ENCODE measurements at places on chromosomes 6 and 20.
A peak's percentile ranks its signal among the peaks of the same experiment; 100 is the strongest.

- DNase-seq = peak; percentile 43
Measured at GRCh38 chr20:46688151-46689081, 828 bp downstream of the TP53RK start.

- no peak for DNase-seq
Measured at GRCh38 chr6:11366183-11366933, 133.9 kb upstream of the NEDD9 start.

GRCh38 chr20:48763216-48763914, 64.4 kb downstream of the PREX1 start:
- no peak for DNase-seq

GRCh38 chr20:16615199-16615598, 42.0 kb upstream of the KIF16B start:
- DNase-seq = peak; percentile 46

GRCh38 chr6:166932616-166933015, 23.7 kb downstream of the RNASET2 start:
- DNase-seq = no peak

DNA sequence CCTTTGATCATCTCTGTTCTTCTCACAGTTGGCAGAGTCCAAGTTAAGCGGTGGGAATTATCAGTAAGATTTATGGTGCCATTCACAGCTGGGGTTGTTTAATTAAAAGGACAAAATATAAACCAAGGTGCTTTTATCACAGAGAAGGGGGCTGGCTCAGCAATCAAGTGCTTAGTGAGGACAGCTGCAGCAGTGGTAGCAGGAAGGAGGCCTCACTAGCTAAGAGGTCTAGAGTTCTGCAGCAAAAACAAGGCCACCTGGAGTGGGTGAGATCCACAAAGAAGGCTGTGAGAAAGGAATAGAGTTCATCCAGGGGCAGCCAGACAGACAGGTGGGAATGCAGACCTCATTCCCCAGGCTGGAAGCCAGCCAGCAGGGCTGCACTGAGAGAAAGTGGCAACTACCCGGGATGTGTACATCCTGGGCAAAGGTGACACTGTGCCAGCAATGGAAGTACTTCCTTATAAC, 37.1 kb downstream of the PIGU start:
- no peak for DNase-seq

DNA sequence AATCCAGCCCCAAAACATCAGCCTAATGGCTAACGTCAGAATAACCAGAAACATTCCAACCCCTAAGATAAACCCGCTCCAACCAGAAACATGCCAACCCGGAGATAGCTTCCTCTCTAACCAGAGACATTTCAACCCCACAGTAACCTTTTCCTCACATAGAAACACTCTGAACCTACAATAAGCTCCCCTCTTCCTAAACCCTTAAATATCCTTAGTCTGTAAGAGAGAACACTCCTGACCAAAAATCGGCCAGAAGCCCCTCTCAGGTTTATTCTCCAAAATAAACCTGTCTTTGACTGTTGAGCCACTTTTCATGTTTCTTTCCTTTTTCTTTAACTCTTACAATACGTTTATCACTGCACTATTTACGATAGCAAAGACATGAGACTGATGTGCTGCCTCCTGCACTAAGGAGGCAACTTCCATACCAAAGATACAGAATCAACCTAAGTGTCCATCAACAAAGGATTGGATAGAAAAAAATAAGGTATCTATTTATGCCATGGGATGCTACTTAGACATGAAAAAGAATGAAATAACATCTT, 5.0 kb upstream of the GABRR2 start:
- DNase-seq = no peak

DNA sequence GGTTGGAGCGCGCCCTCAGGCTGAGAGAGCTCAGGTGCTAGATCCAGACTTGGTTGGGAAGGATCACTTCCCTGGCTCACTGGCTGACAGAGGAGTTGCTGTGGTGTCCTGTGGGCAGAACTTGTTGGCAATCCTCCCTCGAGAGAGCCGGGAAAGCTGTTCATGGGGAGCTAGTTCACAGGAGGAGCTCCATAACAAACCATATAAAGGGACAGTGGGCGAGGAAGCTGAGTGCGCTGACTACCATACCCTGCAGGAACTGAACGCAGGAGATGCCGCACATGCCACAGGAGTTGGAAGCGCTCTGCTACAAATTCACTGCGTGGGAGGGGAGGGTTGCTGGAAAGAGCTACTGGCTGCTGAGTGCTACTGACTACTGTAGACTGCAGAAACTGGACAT, 243.2 kb downstream of the OGFRL1 start:
- no peak for DNase-seq

DNA sequence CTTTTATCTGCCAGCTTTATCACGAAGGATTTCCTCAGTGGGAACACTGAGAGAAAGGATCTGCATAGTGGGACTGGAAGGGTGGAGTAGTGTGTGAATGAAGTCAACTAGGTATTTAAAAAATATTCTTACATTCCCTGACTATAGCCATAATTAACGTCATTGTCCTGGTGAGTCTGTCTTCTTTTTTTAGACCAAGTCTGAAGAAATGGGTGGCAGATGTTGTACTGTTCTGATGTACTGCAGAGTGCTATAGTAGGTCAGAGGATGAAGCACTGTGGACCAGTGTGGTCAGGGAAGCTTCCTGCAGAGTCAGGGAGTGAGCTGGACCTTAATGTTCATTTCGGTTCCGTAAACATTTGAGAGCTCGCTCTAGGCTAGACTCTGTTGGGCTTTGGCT, 11.9 kb downstream of the TULP4 start:
- no peak for DNase-seq

GRCh38 chr6:4028051-4028450, 50.9 kb downstream of the FAM217A start:
- DNase-seq = no peak

DNA sequence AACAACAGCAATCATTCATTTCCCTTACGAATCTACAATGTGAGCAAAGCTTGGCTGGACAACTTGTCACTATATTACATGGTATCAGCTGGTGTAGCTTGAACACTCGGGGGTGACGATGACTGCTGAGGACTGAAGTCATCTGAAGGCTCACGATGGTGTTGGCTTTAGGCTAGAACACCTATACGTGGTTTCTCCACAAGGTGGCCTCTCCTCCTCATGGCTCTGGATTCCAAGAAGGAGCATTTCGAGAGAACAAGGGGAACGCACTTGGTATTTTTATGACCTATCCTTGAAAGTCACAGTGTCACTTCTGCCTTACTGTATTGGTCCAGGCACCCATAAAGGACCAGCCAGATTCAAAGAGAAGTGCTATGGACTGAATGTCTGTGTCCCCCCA, 37.5 kb upstream of the ADGRF1 start:
- no peak for DNase-seq

DNA sequence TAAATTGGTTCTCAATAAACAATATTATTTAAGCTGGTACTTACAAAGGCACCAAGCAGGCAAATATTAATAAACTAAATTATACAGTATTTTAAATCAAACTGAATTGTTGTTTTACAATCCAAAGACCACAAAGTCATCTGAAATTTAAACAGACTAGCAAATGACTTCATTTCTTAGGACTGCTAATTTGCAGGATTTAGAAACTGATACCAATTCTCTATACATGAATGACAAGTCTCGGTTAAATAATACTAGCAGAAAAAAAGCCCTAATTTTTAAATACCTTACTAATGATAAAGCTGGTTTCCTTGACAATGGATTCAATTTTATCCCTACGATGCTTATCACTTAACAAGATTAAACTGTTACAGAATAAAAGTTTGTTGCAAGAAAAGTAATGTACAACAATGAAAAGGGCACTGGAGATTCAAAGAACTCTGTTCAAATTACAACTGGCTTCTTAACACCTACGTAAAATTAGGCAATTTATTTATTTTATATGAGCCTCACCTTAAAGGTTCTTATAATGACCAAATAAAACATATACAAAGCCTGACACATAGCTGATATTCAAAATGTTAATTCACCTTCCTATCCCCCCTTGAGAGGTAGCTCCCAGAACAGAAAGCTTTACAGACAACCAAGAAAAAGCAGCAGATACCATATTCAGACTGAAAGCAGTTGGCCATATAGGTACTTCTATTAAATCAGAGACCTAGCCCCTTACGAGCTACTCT, 33.1 kb downstream of the HBS1L start:
- no peak for DNase-seq

DNA sequence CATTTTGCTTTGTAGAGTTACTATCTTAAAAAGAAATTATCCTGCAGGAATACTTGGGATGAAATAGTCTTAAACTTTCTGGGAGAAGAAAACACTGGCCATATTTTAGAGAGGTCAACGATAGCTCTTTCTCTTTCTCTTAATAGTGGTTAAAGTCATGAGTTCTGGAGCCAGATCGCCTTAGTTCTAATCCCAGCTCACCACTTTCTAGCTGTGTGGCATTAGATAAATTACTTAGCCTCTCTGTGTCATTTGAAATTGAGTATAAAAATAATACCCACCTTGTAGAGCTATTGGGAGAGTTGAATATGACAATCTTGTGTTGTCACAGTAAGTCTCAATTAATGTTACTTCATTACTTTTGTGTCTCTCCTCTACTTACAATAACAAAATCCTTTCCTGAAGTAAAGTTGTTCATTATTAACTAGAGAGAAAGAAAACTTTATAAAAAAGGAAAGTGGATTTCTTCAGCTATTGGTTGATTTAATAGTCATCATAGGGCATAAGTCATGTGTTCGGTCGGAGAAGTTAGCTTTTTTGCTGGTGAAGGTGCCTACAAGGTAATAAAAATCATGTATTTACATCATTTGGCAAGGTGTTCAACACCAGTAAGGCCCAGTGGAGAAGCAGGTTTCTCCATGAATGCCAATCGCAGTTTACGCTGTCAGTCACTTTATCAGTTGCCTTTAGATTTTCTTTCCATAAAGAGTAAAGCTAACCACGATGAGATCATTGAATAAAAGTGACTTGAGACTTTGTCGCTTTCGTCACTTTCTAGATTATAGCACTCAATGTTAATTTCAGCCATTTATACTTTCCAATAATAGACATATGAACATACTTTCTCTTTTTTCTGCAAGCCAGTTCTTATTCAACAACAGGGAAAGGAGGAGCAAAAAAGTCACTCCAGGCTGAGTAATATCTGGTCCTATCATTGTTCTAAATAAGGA, 2.0 kb downstream of the NEDD9 start:
- no peak for DNase-seq

- DNase-seq = no peak
Measured at GRCh38 chr20:58558486-58559367, 43.5 kb upstream of the APCDD1L start.

DNA sequence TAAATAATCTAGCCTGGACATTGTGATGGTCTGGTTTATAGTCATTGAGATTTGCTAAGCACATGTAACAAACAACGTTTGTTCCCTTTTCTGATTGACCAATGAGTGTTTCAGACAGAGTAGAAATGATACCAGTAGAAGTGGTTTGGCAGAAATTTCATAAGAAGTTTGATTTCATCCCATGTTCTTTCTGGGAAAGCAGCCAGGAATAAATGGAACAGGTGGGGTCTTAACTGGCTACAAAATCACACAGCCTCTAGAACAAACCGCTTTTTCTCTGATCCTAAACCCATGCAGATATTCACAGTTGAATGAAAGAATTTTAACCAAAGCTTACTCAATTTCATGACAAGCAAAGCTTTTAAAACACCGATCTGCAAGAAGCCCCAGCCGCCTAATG, 227.5 kb downstream of the UST start:
- DNase-seq = no peak

DNA sequence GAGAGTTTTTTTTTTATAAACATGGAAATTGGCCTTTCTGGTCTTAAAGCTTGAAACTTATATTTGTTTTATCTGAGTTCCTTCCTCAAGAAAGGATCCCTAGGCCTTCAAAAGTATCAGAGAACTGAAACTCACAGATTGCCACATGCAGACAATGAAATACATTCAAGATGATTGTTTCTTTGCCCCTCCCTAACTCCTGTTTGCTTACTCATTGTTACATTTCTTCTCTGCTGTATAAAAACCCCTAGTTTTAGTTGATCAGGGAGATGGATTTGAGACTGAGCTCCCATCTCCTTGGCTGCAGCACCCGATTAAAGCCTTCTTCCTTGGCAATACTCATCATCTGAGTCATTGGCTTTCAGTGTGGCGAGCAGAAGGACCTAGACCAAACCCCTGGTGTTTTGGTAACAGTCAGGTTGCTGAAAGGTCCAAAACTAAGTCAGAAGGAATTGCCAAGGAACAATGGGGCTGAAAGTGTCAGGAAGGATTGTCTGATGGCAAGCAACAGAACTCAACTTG, 132.3 kb upstream of the SULF2 start:
- no peak for DNase-seq

GRCh38 chr6:1312473-1313367, 822 bp downstream of the FOXQ1 start:
- DNase-seq = no peak

GRCh38 chr6:27332692-27333641, 20.9 kb upstream of the POM121L2 start:
- DNase-seq = peak; percentile 55

- DNase-seq = no peak
Measured at GRCh38 chr6:28658475-28659249, 133.0 kb downstream of the GPX5 start.

GRCh38 chr6:28980852-28981430, 24.2 kb downstream of the ZNF311 start:
- DNase-seq = peak; percentile 71

GRCh38 chr20:45117581-45117980, 2.6 kb upstream of the WFDC5 start:
- DNase-seq = no peak

GRCh38 chr6:50681213-50681824, 32.0 kb upstream of the TFAP2D start:
- DNase-seq = no peak

GRCh38 chr6:141472162-141472928, 660.4 kb upstream of the GJE1 start:
- peak; percentile 26 for DNase-seq

- peak; percentile 75 for DNase-seq
Measured at GRCh38 chr6:53898026-53898795, 103.4 kb downstream of the LRRC1 start.

DNA sequence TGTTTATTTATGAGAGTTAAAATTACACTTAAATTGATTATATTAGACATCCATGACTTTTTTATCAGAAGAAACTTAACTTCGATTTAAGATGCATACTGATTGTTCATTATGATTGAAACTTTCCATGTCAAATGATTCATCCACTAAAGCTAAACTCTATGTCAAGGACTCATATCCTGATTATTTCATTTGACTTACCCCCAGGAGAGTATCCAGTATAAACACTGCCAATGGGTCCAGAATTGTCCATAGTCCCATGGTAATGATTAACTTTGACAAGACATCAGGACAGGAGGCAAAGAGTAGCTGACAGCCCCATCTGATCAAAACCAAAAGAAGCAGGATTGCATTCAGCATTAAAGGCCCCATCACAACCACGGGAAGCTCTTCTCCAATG, 709.9 kb downstream of the TFAP2A start:
- DNase-seq = no peak

- DNase-seq = peak; percentile 25
Measured at GRCh38 chr6:139406577-139407343, 32.3 kb upstream of the CITED2 start.

DNA sequence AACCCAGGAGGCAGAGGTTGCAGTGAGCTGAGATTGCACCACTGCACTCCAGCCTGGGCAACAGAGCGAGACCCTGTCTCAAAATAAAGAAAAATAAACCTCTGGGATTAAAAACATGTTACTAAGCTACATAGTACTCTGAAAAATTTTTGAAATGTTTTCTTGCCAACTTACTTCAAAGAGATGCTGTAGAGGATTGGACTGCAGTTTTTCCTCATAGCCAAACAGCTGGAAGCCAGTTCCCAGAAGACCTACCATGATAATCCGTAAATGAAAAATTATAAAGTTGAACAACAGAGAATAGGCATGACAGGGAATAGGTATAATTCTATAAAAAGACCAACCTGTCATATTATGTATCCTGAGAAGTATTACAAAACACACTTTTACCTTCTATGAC, 48.0 kb downstream of the RARS2 start:
- DNase-seq = no peak

GRCh38 chr20:33864324-33864963, 53.3 kb downstream of the CHMP4B start:
- DNase-seq = no peak

Measured in astrocyte (in vitro differentiated cells and primary cell).